Activated naive CD4-positive, alpha-beta T cell treated with anti-CD3 and anti-CD28 coated beads for 36 hours (primary cell): ENCODE measurements at places on chromosomes 5 and 9. TPM values are rescaled to one million over a fixed set of nuclear protein-coding genes. Genes with fewer than 3 reads are reported as not detected.

GRCh38 chr5:78757269-78758053 lies 108.9 kb upstream of the LHFPL2 start:
- no peaks in the 10 kb centered on the region for H3K27me3 ChIP-seq
- H3K4me3 ChIP-seq: no peak overlapping the region
- H3K36me3 ChIP-seq: no peaks in the 10 kb centered on the region

Gene CHSY3
- total RNA-seq: not detected

DNA sequence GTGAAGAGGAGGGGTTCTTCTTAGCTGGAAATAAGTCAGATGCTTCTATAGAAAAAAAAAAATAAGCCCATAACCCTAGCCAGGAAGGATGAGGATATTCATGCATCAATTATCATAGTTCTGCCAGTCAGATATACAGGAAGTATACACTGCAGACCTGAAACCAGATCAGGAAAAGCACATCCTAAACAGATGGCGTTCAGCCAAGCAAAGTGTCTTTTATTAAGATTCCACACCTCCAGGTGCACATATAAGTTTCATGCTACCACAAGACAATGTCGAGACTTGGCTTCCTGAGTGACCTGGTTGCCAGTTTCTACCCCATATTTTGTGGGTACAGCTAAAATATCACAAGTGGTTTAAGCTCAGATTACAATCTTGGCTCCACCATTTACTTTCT lies 108.3 kb downstream of the CETN3 start:
- H3K27ac ChIP-seq: no peak overlapping the region
- DNase-seq: no peak
- H3K4me1 ChIP-seq: no peaks in the 10 kb centered on the region
- peaks cover 11% of the 10 kb centered on the region for H3K27me3 ChIP-seq
- H3K36me3 ChIP-seq: no peaks in the 10 kb centered on the region
- H3K4me3 ChIP-seq: no peak overlapping the region

Gene CATSPER3
- total RNA-seq: not detected

Gene TRIM36
- total RNA-seq: 0.17 TPM
